Progenitor cell of endocrine pancreas (in vitro differentiated cells): ENCODE measurements at places on chromosomes 6 and 20.

DNA sequence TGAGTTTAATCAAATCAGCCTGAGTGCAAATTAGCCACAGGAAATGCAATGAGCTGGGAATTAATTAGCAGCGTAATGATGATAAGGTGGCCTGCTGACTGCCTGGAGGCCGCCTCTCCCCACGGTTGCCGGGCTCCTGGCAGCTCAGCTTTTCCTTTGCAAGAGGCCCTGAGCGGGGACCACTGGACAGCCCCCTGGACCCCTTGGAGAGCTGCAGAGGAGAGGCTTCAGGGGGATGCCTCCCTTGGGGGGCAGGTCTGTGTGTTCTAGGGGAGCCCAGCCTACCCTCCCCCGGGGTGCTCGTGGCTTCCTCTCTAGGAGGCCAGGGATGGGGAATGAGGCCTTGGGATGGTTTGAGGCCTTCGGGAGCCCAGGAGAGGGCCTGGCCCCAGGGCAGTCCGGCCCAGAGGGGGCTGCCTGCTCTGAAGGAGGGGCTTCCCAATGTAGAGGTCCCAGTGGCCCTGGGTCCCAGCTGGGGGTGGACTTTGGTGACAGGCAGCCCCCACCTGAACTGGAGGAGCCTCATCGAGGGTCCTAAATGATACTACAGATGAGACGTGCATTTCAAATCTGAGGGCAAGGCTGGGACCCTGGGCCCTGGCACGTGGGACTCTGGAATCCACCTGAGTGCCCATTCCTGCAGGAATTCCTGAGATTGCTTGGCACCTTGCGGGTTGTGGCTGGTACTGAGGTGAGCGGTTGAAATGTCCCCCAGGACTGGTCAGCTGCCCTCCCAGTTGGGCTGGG, 66.4 kb upstream of the BHLHE23 start:
- DNase-seq: no peak

GRCh38 chr20:40511478-40511877, 177.6 kb downstream of the MAFB start:
- DNase-seq: no peak

DNA sequence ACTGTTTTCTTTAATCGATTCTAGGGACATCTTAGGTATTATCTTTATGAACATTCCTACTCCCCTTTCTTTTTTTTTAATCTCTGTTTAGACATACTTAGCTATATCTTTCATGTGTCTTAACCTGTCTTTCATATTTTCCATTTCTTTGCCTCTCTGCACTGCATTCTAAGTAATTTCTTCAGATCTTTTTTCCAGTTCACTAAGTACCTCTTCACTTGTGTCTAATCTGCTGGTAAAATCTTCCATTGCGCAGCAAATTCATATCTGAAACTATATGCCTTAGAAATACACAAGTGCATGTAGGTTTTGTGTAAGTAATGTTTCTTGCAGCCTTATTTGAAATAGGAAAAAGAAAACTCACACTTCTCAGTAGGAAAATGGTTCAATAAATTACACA, 165.4 kb upstream of the BTBD3 start:
- DNase-seq: no peak

GRCh38 chr6:164947164-164947563, 362.2 kb downstream of the C6orf118 start:
- no peak for DNase-seq

GRCh38 chr6:98574984-98575383, 259.4 kb upstream of the POU3F2 start:
- no peak for DNase-seq

GRCh38 chr20:38249536-38250310, 10.8 kb downstream of the KIAA1755 start:
- no peak for DNase-seq

- no peak for DNase-seq
These were observed 28.4 kb upstream of the SLC35A1 start for GRCh38 chr6:87444362-87444761.

DNA sequence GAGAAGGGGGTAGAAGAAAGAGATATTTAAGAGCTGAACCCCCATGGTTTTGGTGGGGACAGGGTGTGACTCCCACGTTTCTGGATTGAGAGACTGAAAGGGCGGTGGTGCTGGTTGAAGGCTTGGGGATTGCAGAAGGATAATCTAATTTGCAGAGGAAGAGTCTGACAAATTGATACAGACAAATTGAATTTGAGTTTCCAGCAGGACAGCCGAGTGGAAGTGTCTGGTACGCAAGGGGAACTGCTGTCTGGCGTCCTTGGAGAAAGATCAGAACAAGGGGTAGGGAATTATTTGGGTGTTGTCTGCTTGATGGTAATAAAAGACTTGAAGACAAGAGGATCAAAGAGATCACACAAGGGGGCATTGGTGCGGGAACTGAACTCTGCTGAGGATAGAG, 40.5 kb upstream of the MDGA1 start:
- DNase-seq: no peak

DNA sequence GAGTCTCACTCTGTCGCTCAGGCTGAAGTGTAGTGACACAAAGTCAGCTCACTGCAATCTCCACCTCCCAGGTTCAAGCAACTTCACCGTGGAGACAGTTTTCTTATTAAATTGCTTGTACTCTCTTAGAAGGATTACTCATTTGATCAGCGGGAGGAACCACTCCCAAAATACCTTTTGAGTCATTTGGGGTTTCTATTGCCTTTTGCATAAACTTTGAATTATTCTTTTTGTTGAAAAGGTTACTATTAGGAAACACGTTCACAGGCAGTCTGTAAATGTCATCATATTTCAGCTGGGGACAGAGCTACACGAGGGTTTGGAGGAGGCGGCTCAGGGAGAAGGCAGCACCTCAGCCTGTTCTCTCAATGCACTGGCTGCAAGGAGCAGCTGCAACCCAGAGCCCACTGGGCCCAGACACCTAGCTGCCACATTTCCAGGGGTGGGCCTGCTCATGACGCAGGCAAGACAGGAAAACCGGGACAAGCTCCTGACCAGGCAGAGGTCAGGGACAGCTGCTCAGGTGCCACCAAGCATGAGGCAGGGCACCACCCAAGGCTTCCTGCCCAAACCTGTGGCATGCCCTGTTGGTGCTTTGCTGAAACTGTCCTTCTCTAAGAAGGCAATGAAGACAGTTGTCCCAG, 205.9 kb downstream of the BMP7 start:
- no peak for DNase-seq

DNA sequence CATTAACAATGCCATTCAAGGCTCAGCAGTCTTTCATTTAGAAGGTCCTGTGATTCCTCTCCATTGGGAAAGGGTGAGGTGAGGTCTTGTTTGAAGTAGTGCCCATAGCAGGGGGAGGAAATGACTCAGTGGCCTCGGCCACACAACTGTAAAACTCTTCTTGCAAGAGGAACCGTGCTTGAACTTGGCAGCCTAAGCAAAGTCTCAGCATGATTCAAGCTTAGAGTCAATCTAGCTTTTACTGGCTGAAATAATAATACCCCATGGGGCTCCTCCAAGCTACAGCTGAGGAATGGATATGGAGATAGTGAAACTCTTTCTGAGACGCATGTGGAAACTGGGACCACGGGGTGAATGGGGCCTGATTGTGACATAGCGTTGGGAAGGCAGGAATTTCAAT, 428.2 kb downstream of the BMP2 start:
- DNase-seq: no peak

DNA sequence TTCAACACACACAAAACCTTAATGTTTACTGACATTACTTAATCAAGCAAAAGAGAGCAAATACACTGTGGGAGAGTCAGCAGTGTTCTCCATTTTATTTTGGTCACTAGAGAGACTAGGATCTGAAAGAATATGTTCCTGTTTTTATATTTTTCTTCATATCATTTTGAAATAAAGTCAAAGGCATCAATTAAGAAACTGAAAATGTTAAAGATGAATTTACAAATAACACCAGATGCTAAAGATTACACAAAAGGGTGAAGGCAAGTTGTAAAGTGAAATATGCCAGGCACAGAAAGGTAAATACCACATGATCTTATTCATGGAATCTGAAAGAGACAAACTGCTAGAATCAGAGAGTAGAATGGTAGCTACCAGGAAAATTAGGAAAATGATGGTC, 60.3 kb upstream of the FABP7 start:
- no peak for DNase-seq

- DNase-seq: no peak
These were observed 136.0 kb upstream of the FOXQ1 start for GRCh38 chr6:1175877-1176276.

DNA sequence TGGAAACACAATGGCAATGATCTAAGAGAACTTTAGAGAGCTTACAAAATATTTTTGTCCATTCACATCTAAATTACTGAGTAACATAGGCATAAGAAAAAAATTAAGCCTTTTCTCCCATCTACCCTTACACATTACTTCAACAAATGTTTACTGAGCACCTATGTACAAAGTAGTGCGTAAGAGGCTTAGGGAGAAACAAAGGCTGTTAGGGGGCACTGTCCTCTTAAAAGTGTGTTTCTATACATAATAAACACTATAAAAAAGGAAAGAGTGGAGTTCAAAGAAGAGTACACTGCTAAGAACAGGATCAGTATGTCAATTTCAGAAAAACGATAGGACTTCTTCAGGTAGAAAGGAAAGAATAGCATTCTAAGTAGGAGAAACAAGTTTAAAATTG, 12.2 kb downstream of the ILRUN start:
- no peak for DNase-seq

DNA sequence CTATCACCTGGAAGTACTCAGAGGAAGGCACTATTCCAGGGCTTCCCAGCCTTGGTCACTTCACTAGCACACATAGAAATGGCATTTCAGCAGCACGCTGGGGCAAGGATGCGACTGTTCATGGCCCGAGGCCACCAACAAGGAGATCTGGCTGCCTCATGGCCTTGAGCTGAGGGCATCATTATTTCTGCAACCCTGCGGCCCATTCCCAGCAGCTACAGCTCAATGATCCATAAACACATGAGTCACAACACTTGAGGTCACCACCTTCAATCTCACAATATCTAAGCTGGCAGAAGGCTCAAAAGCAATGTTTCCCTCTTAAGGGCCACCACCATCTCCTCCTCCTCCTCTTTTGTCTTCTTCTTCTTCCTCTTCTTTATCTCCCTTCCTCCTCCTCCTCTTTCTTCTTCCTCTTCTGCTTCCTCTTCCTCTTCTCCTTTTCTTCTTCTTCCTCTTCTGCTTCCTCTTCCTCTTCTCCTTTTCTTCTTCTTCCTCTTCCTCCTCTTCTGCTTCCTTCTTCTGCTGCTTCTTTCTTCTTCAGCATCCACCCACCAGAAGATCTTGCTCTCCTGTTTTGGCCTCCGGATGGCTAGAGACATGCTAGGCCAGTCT, 382.9 kb upstream of the CNR1 start:
- no peak for DNase-seq

- DNase-seq: no peak
These were observed 68.0 kb upstream of the QKI start for GRCh38 chr6:163346497-163346961.

DNA sequence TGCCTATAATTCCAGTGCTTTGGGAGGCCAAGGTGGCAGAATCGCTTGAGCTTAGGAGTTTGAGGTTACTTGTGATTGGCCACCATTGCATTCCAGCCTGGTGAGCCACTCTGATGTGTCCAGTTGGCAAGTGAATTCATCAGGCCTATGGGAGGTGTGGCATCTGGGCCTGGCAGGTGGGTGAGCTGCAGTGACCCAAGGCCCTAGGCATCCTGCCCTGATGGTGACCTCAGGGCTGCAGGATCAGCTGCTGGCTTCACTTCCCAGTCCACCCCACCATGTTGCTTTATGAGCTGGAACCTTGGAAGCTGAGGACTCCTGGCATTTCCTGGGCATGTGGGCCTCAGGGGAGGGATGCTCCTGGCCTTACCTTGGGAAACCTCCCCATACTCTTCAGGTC, 20.5 kb downstream of the RSPH9 start:
- DNase-seq: no peak

DNA sequence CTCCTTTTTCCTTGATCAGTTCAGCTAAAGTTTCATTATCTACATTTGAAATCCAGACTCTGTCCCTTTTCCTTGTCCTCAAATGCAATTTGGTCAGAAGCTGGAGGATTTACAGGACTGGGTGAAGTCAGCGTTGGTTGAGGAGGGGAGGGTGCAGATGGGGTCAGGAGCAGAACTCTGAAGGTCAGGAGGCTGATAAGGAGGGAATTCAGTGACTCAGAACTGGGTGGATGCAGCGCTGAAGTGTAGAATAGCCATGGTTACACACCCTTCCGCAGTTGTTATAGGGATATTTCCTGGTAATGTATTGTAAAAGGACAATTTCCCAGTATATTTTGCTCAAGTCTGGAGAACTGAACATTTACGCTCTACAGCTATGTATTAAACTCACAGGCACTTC, 133.1 kb upstream of the FOXA2 start:
- DNase-seq: no peak

- no peak for DNase-seq
These were observed 170.9 kb downstream of the UBE3D start for GRCh38 chr6:82894653-82895259.

- no peak for DNase-seq
These were observed 284.5 kb downstream of the UST start for GRCh38 chr6:149031201-149031858.

DNA sequence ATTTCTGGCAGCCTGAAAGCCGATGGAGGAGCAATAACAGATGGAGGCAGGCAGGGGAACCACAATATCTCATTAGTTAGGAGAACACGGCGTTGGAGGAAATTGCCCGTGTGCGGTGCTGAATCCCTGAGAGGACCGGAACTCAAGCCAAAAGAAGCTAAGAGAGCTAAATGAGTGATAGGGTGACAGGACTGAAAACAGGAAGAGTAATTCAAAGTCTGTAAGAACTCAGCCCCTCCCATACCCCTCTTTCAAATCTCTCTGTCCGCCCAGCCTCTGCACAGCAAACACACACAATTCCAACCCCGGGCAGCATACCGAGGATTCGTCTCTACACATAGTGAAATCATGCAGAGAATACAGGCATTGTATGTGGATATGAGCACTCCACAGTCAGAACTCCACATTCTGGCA, 2.6 kb upstream of the IPCEF1 start:
- no peak for DNase-seq

DNA sequence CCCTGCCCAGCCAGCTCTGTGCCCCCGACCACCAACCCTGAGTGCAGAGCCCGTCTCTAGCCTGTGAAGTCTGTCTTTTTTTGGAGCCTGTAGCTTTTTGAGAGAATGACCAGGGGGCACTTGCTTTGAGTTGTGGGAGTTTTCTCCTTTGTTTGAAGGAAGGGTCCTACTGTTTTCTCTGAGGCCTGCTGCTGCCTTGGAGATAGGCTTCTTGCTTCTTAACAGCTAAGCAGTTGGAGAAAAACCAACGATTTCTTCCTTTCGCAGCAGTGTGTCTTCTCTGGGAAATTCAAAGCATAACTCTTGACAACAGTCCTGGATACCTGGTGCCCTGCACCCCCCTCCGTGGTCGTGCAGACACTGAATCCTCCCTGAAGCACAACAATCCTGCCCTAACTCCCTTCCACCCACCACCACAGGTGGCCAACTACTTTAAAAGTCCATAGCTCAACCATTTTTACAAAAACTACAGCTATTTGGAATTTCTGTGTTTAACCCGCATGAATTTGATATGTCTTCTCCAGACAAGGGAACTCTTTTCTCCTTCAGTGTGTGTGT, 61.0 kb downstream of the FAM50B start:
- DNase-seq: no peak

GRCh38 chr6:57127763-57128162, 37.8 kb downstream of the ZNF451 start:
- DNase-seq: no peak
